ENCODE measurements at places on chromosomes 1 and 21. TPM values are rescaled to one million over a fixed set of nuclear protein-coding genes. Genes with fewer than 3 reads are reported as not detected.

The C1orf226 gene
- 14.1 TPM for polyA plus RNA-seq

The TNFRSF8 gene
- 0.54 TPM for polyA plus RNA-seq

The SH3BGR gene
- polyA plus RNA-seq: 4.9 TPM

The LRRC71 gene
- not detected for polyA plus RNA-seq

The OR6N1 gene
- polyA plus RNA-seq: not detected

The BGLAP gene
- polyA plus RNA-seq: not detected

The FCRL6 gene
- 0.32 TPM for polyA plus RNA-seq

The RAB7B gene
- polyA plus RNA-seq: 0.70 TPM

The PLA2G2C gene
- polyA plus RNA-seq: not detected

The FCRL2 gene
- not detected for polyA plus RNA-seq

The C8A gene
- 0.13 TPM for polyA plus RNA-seq

The TMPRSS15 gene
- 27.0 TPM for polyA plus RNA-seq

The FAM151A gene
- polyA plus RNA-seq: 1.5 TPM

The ABCG1 gene
- 30.0 TPM for polyA plus RNA-seq

The NFASC gene
- polyA plus RNA-seq: 1.4 TPM

The CYP4A11 gene
- polyA plus RNA-seq: 0.09 TPM

The PAX7 gene
- polyA plus RNA-seq: not detected

The FCRL1 gene
- 1.00 TPM for polyA plus RNA-seq

The TGFB2 gene
- 0.81 TPM for polyA plus RNA-seq

The CEP85 gene
- 7.2 TPM for polyA plus RNA-seq

The C1orf210 gene
- polyA plus RNA-seq: 24.7 TPM

The SERPINC1 gene
- polyA plus RNA-seq: 0.19 TPM

The RIMS3 gene
- not detected for polyA plus RNA-seq

The OR2M7 gene
- polyA plus RNA-seq: not detected

The LY9 gene
- polyA plus RNA-seq: 1.1 TPM

The KCNN3 gene
- 1.6 TPM for polyA plus RNA-seq

The KRTAP10-9 gene
- not detected for polyA plus RNA-seq

The CYP4X1 gene
- 0.77 TPM for polyA plus RNA-seq

The PTCH2 gene
- 3.2 TPM for polyA plus RNA-seq

The OR2T1 gene
- polyA plus RNA-seq: not detected

The AK4 gene
- 51.8 TPM for polyA plus RNA-seq

The TMEM125 gene
- 56.0 TPM for polyA plus RNA-seq

The HPCAL4 gene
- polyA plus RNA-seq: 0.21 TPM

The KDF1 gene
- polyA plus RNA-seq: 30.8 TPM

The PIP5K1A gene
- 31.7 TPM for polyA plus RNA-seq

The BARHL2 gene
- polyA plus RNA-seq: not detected

The PLK3 gene
- polyA plus RNA-seq: 9.4 TPM

The CYP4B1 gene
- polyA plus RNA-seq: 2.0 TPM

The ADCY10 gene
- polyA plus RNA-seq: 0.15 TPM

The GPR25 gene
- not detected for polyA plus RNA-seq

The CRYAA gene
- not detected for polyA plus RNA-seq

The RPE65 gene
- polyA plus RNA-seq: not detected

The PGBD5 gene
- 0.74 TPM for polyA plus RNA-seq

The BCAN gene
- 0.36 TPM for polyA plus RNA-seq

The PTGS2 gene
- 0.22 TPM for polyA plus RNA-seq

The MYOG gene
- not detected for polyA plus RNA-seq

The GBP7 gene
- not detected for polyA plus RNA-seq

The ADIPOR1 gene
- 48.5 TPM for polyA plus RNA-seq

The CD1C gene
- not detected for polyA plus RNA-seq

The NBPF11 gene
- polyA plus RNA-seq: 4.5 TPM

The KPRP gene
- not detected for polyA plus RNA-seq

The TRIM33 gene
- polyA plus RNA-seq: 9.2 TPM

The TADA1 gene
- 10.0 TPM for polyA plus RNA-seq

The CR1L gene
- polyA plus RNA-seq: not detected

The GUCA2B gene
- polyA plus RNA-seq: 969 TPM

The GJB3 gene
- not detected for polyA plus RNA-seq

The PIGP gene
- 21.5 TPM for polyA plus RNA-seq
